ENCODE measurements at places on chromosomes 5 and 9.

DNA sequence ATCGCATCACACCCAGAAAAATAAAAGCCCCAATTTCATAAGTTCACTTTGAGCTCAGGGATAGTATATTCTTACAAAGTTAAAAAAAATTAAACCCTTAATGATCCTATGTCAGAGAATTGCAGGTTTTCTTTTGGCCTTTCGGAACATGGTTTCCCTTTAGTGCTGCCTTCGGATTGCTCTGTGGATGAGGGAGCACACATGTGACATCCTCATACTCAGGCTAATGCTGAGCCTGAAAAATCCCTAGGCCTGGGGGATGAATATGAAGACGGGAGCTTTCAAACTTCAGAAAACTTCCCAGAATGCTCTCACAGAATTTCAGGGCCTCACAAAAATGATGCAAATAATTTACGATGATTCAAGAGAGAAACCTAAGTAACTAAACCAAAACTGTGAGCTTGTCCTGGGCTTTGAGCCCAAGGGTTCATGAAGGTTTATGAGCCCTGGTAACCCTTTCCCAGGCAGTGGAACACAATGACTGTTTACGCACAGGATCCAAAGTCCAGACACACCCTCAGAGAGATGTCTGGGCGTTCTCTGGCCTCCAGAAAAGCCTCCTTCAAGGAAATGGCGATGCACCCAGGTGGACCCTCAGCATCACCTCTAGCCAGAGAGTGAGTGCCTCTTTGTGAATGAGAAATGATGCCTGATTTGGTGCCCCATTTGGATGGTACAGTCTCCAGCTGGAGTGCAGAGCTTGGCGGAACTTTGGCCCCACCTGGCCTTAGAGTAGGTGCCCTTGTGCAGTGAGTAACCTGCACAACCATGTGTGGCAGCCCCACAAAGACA lies 145.4 kb downstream of the ENTREP1 start:
- no peak for DNase-seq

- DNase-seq: no peak
These were observed 4.9 kb downstream of the EXOSC2 start for GRCh38 chr9:130698514-130698913.

GRCh38 chr5:180299526-180299925 lies 7.6 kb upstream of the MAPK9 start:
- no peak for DNase-seq

GRCh38 chr9:129414377-129414992 lies 206.4 kb downstream of the C9orf50 start:
- DNase-seq: no peak

- DNase-seq: peak; percentile 8
These were observed 103.3 kb downstream of the ZNF354C start for GRCh38 chr5:179163236-179164155.

- DNase-seq: no peak
These were observed 299.2 kb downstream of the SPOCK1 start for GRCh38 chr5:137199966-137200365.

DNA sequence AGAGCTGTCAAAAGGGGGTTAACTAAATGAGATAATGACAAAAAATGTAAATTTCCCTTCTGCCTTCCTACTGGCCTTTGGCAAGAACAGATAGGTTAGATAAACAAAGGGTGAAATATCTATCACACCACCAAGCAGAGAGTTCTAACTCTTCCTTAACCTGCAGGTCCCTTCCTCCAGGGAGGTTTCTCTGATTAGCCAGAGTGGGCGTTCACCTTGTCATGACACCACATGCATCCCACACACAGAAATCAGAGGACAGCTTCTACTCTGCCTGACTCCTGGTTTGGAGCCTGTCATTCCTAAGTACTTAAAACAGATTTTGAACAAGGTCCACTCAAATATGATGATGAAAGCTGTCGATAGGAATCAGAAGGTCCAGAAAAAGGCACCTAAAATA lies 180.0 kb downstream of the CDK5RAP2 start:
- DNase-seq: no peak

DNA sequence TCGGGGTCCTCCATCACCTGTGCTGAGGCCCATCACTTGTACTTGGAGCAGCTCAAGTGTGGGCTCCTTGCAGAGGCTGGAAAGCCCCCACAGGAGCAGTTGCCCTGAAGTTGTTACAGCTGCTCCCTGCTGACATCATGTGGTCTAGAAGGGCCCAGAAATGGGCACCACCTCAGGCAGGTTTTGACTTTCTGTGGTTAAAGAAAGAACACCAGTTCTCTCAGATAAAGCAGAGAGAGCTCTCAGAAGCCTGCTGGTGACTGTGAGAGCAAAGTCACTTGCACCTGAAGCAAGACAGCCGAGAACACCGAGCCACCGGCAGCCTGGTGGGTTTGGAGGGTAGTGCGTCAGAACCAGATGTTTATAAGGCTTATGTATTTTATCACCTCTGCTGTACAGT lies 70.4 kb downstream of the MVB12B start:
- no peak for DNase-seq

- no peak for DNase-seq
These were observed 161.6 kb upstream of the PDE4D start for GRCh38 chr5:60055168-60055567.

DNA sequence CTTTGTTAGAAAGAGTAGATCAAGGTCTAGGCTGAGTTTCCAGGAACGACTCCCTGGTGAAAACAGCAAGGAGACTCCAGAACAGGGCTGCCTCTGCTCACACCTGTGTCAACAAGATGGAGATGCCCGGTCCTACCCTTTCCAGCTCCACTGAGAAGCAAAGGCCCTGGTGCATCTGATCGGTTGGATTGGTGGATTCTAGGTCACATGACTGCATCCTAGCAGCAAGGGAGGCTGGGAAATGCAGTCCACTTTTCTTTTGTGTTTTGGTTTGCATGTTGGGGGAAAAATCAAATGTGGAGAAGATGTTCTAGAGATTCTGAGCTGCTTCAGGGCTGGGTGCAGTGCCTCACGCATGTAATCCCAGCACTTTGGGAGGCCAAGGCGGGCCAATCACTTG lies 82.0 kb upstream of the TRIO start:
- DNase-seq: peak; percentile 38

DNA sequence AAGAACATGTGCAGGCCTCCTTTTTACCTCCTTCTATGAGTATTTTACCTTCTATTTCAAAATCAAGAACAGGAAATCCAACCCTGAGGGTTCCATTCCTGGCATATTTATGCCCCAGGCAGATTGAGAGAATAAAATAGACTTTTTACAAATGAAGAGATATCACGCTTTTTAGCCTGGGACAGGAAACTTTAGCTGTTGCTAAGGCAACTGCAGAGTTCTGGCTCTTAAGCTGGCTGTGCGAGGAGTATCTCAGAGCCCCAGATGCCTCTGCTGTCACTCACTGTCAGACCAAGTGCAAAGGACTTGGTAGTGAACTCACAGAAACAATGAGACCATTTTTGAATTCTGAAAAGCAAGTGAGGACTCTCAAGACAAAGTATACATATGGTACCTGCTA lies 69.5 kb upstream of the HSPB3 start:
- no peak for DNase-seq

DNA sequence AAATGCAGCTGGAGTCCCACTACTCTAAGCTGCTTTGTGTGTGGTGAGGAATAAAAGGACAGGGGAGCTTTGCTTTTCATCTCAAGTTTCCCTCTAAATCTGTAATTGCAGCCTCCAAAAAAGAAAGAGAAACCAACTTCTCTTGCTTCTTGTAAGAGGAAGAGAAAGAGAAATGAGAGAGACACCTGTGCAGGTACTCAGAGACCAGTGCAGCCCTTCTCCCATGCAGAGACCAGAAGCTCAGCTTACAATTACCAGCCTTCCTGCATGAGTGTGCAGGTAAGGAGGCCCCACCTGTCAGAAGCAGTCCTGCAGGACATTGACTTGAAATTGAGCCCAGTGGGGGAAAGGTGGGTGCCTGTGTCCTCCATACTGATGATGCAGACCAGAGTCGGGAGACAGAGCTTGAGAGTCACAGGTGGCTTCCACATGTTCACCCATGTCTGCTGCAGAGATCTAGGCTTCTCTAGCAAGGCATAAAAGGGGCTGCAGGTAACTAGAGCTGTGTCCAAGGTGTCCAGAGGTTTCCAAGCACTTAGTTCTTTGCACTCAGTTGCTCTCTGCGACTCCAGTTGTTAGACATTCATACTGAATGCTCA lies 15.3 kb upstream of the MED10 start:
- no peak for DNase-seq

DNA sequence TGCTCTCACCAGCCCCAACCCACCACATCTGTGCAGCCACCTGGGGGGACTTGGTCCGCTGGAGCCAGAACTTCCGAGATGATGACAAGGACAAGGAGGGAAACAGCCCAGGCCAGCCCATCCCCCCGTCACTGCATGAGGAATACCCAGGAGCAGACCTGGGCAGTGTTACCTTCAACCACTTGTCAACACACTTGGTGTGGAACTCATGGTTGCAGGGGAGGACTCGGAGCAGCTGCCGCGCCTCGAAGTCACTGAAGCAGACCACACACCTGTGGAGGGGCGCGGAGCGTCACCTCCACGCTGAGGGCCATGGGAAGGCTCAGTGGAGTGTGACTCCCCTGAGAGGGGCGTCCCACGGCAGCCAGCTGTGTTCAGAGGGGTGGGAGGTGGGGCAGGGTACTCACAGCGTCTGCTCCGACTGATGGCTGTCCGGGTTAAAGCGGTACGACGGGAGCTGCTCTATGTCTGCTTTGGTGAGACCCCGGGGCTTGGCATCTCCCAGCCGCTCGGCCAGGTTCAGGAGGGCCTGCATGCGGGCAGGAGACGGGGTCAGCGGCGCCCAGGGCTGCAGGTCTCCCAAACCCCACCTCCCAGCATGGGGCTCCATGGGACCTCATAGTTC lies 8.0 kb downstream of the RNF44 start:
- no peak for DNase-seq

- DNase-seq: no peak
These were observed 79.7 kb upstream of the CDH6 start for GRCh38 chr5:31113666-31114350.

DNA sequence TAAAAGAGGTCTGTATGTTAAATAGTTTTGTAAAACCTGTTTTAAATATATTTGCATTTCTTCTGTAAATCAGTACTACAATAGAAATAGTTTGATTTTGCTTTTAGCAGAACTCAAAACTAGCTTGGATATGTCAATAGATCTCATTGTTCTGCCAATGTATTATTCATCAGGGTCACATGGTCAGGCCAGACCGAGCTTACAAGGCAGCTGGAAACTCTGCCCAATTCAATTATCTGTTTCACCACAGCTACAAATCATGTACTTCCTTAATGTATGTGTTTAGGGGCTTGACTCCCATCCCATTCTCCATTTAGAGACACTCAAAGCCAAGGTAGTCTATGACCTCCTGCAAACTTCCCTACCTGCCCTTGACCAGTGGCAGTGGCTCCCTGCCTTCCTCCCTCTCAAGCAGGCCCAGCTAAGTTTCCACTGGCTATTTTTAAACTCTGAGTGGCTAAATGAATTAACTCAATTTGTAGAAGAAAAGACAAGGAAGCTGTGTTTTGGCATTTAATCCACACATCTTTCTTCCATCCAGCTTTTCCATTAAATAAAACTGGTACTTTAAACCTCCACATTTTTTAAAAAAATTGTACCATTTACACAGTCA lies 46.4 kb upstream of the SELENOP start:
- DNase-seq: no peak

- DNase-seq: peak; percentile 36
These were observed 237.5 kb downstream of the CD180 start for GRCh38 chr5:66958980-66959641.

DNA sequence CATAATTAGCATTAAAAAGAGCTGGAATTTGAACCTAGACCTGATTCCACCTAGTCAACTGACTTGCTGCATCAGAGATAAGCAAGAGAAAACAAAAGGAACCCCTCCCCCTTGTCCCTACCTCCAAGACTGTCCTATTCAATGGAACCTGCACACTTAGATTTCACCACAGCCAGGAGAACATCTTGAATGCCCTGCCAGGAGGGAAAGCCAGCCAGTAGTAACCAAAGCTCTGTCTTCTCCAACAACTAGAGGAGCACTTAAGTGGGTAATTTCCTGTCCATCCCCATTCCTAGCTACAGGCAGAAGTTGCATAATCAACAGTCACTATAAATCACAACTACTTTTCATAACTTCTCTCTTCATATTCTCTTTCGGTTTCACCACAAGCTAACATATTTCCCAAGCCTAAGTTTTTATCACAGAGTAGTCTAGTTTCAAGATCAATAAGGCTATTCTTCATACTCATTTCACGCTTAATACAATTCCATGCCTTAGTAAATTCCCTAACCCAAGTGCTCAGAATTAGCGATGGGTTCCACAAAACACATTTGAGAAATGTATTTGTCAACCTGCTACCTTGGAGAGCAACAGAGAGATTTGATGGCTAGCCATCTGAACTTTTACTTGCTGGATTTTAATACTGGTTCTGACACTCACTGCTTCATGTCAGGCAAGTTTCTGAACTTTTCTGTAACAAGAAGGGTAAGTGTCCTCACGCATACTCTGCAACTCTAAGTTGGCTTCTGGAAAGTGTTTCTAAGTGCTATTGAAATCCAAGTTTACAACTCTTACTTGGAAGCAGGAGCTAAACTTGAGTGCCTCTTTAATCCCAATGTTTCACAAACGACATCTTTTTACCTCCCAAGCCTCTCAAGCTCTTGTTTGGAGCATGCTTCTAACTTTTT lies 2.0 kb downstream of the DENND1A start:
- DNase-seq: no peak

DNA sequence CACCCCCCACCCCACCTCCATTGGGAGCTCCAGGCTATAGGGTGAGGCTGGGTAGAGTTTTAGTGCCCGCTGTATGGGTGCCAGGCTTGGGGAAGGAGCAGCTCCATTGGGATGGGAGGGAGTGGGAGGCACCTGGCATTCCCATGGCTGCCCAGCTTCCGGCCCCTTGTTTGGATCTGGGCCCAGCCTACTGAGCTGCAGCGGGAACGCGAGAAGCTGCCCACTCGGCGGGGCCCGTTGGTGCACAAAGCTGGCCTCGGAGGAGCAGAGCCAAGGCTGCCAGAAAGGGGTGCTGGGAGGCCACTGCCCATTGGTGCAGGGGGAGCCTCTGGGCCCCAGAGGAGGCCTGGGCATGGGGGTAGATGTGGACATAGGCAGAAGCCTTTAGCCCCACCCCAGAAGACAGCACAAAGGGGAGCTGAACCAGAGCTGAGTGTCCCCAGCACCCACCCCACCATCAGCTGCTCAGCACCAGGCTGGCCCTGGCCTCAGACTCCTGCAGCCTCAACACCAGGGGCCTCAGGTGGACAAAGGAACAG lies 4.4 kb downstream of the LCN9 start:
- no peak for DNase-seq

- DNase-seq: no peak
These were observed 30.5 kb downstream of the ST8SIA4 start for GRCh38 chr5:100872408-100873190.

- DNase-seq: peak; percentile 41
These were observed 32.3 kb downstream of the PRRX2 start for GRCh38 chr9:129697656-129698253.

- DNase-seq: no peak
These were observed 108.5 kb downstream of the MTREX start for GRCh38 chr5:55416306-55416705.

- peak; percentile 37 for DNase-seq
These were observed 30.9 kb upstream of the SLC46A2 start for GRCh38 chr9:112921549-112921948.

- DNase-seq: no peak
These were observed 142.1 kb upstream of the ADAMTSL1 start for GRCh38 chr9:18331808-18332209.
